Colonic mucosa (tissue), 4 donors: ENCODE measurements at places on chromosomes 3 and 15. TPM values are rescaled to one million over a fixed set of nuclear protein-coding genes. Genes with fewer than 3 reads are reported as not detected.

Gene ITIH3
- total RNA-seq = 0.32 TPM

Gene EEFSEC
- total RNA-seq = 8.6 TPM

Gene CEP63
- 16.9 TPM for total RNA-seq

Gene RSRC1
- 32.0 TPM for total RNA-seq

Gene GOLGA8O
- 0.22 TPM for total RNA-seq

Gene RETNLB
- 101 TPM for total RNA-seq

Gene SLC24A5
- total RNA-seq = not detected

Gene CHCHD6
- 9.3 TPM for total RNA-seq

Gene ZMYND10
- total RNA-seq = 1.5 TPM

Gene AHSG
- total RNA-seq = not detected

Gene PLEKHO2
- 13.6 TPM for total RNA-seq

Gene C2CD4A
- 3.7 TPM for total RNA-seq

Gene SLC22A14
- 0.11 TPM for total RNA-seq

Gene IL5RA
- total RNA-seq = 0.21 TPM

Gene SEMA3G
- 2.6 TPM for total RNA-seq

Gene METTL6
- 11.4 TPM for total RNA-seq

Gene TMEM43
- total RNA-seq = 25.4 TPM

Gene LRRIQ4
- not detected for total RNA-seq

Gene C3orf85
- total RNA-seq = 10.5 TPM

Gene CCDC50
- total RNA-seq = 53.3 TPM

Gene HRH1
- 7.2 TPM for total RNA-seq

Gene CPNE9
- not detected for total RNA-seq

Gene NPAP1
- total RNA-seq = not detected

Gene SEMA3F
- total RNA-seq = 24.0 TPM

Gene MAGEL2
- total RNA-seq = 0.10 TPM

Gene CCDC54
- not detected for total RNA-seq

Gene ESYT3
- total RNA-seq = 0.89 TPM

Gene BCHE
- total RNA-seq = 1.6 TPM

Gene IL17RD
- total RNA-seq = 5.6 TPM

Gene SYNPR
- not detected for total RNA-seq

Gene PLA2G4D
- 0.24 TPM for total RNA-seq

Gene IGF1R
- 35.0 TPM for total RNA-seq

Gene CELSR3
- total RNA-seq = 1.3 TPM

Gene CFAP91
- total RNA-seq = 0.57 TPM
